ENCODE measurements at places on chromosomes 11 and 22. TPM values are rescaled to one million over a fixed set of nuclear protein-coding genes. Genes with fewer than 3 reads are reported as not detected.

The PARVA gene
- total RNA-seq = 28.9 TPM

GRCh38 chr11:39817241-39817640, 1642.2 kb downstream of the LRRC4C start:
- no peak for ATAC-seq

GRCh38 chr11:690738-691633, 4.0 kb downstream of the DEAF1 start:
- no peak for ATAC-seq

GRCh38 chr11:129894278-129895125, 876 bp downstream of the NFRKB start:
- ATAC-seq = peak; percentile 7

DNA sequence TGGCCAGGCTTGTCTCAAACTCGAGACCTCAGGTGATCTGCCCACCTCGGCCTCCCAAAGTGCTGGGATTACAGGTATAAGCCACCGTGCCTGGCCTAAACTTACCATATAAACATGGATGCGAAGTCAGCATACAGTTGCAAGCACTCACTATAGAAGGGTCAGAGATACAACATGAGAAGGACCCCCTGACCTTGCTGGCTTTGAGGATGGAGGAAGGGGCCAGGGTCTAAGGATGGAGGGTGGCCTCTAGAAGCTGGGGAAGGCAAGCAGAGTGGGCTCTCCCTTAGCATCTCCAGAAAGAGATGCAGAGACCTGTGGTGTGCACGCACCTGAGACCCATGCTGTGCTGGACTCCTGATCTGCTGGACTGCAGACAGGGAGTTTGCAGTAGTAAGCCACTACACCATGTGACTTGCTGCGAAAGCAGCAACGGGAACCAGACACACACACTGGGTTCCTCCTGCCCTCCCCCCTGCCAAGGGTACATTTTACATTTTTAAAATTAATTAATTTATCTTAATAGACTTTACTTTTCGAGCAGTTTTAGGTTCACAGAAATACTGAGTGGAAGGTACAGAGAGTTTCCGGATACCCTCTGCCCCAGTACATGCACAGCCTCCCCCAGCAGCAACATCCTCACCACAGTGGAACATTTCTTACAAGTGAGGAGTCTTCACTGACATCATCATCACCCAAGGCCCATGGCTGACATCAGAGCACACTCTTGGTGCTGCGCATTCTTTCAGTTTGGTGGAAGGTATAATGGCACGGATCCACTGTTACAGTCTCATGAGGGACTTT, 170.1 kb upstream of the B3GAT1 start:
- no peak for ATAC-seq

DNA sequence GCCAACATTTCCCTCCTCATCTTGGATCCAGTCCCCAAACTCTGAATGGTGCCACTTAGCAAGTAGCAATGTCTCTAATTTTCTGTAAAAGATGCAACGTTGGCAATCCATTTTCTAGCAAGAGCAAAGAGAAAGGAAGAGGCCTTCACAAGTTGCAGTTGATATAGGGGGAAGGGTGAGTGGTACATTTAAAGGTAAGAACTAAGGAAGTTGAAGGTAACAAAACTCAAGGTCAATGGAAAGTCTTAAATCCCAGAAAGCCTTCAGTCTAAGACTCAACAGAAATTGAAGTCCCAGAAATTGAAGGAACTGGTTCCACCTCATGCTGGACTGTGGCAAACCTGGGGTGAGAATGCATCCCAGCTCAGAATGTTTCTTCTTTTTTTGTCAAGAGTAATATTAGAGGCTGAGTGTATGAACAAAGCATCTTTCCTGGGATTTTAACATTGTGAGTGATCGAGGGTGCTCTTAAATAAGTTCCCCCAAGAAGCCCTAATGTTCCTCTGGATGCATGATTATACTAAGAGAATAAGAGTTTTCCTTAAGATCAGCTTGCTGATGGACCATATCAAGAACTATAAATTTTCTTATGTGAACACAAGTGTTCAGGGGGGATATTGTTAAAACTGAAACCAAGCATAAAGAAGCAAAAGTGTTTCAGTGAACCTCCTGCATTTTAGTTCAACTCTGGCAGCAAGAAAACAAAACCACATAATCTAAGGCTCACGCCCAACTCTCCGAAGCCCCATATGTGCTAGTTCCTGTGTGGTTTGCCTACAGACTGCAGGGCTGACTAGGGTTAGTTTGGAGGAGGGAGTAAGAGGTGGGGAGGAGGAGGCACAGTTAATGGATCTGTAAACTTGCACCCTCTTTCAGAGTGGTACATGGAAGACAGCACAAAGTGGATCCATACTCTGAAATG, at the start of gene GRAP2:
Gene GRAP2 (plus strand): TSS at position 779 of the 922 bp plus-strand sequence. CDS start 46,023 bp downstream, outside the sequence.
- peak; percentile 26 for ATAC-seq

DNA sequence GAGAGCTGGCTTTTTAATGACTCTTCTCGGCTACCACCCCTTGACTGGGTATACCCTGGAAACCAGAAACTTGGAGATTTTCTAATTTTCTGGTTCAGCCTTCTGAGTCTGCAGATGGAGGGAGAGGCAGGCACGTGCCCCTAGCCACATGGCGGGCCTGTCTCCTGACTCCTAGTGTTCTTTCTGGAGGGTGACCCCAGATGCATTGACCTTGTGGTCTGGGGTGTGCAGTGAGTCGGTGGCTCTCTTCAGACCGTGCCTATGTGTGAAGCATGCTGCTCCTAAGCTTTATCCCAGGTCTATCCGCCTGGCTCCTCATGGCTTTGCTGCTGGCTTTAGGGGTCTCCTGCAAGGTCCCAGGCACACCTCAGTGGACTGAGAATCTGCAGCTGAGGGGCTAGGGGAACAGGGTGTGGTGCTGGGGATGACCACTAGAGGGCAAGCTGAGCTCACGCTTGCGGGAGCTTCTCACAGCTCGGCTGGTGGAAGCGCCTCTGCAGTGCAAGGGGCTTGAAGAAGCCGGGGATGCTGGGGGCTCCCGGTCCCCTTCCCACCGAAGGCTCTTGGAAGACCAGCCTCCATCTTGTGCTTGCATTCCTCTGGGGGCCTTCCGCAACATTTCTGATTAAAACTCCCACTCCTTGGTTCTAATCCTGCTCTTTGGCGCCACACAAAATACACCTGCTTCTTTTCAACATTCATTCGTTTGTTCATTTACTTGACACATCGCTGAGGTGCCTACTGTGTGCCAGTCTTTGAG, 51.8 kb downstream of the OTOG start:
- peak; percentile 83 for ATAC-seq

GRCh38 chr11:72573072-72573854, 101.0 kb downstream of the PDE2A start:
- peak; percentile 42 for ATAC-seq

The MPZL2 gene
- 457 TPM for total RNA-seq

The ASRGL1 gene
- total RNA-seq = 1.2 TPM

The TRIOBP gene
- total RNA-seq = 68.3 TPM

Data from esophagus mucosa (tissue), 1 donor.